ENCODE measurements at places on chromosomes 4 and X.
A peak's percentile ranks its signal among the peaks of the same experiment; 100 is the strongest.

GRCh38 chrX:136260776-136261175 is 9.6 kb upstream of the MAP7D3 start:
- DNase-seq: no peak

GRCh38 chr4:8353912-8354453 is 84.4 kb downstream of the HTRA3 start:
- peak; percentile 8 for DNase-seq

GRCh38 chrX:48165241-48165640 is 31.4 kb downstream of the SSX5 start:
- no peak for DNase-seq

- DNase-seq: no peak
Observed at GRCh38 chrX:108091878-108092291, 307 bp downstream of the ATG4A start.

GRCh38 chr4:40607221-40607620 is 22.4 kb downstream of the RBM47 start:
- DNase-seq: no peak

DNA sequence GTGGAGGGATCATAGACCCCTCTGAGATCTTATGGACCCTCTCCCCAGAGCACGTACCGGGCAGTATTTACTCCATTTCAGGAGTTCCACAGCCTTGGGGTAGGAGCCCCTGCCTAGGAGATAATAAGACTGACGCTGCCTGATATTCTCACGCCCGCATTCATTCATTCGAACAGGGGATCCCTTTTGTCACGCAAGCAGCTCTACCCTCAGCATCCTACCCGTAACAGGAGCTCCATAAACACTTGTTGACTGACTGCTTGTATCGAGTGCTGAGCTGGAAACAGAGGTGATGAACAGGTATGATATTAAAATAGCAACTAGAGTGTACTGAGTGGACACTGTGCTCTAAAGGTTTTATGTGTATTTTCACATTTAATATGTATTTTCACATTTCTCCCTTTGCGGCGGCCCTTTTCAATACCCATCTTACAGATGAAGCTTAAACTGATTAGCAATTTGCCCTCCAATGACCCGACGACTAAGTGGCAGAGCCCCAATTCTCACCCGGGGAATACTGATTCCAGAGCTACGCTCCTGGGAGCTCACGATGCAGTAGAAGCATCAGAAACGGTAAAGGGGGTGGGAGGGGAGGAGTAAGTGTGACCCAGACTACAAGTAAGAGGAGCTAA is 888 bp downstream of the RAB28 start:
- DNase-seq: no peak

GRCh38 chrX:74551934-74552333 is 62.5 kb downstream of the RLIM start:
- DNase-seq: no peak

DNA sequence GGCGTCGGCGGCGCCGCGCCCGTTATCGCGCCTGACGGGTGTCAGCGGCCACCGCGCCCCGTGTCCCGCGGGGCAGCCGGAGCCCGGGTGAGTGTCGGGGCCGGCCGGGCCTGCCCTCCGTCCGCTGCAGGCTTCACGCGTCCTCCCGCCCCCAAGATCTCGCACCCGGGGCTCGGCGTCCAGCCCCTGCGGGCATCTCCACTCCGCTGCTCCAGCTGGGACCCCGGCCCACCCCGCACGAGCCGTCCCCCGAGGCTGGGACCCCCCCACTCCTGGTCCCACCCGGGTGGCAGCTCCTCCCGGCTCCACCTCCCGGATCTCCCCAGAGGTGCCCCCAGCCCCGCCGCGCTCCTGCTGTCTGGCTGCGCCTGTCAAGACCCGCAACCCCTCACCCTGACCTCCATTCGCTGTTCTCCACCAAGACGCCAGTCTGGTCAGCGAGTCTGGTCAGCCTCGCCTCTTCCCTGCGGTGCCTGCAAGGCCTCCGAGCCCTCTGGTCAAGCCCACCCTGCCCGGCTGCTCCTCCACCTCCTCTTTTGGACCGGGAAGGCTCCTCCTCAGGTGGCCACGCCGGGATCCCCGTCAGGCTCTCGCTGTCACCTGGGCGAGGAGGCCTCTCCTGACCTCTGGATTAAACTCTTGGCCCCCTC is 66.0 kb upstream of the NKX1-1 start:
- DNase-seq: peak; percentile 14

GRCh38 chr4:100985576-100985975 is 361.8 kb downstream of the PPP3CA start:
- DNase-seq: no peak

DNA sequence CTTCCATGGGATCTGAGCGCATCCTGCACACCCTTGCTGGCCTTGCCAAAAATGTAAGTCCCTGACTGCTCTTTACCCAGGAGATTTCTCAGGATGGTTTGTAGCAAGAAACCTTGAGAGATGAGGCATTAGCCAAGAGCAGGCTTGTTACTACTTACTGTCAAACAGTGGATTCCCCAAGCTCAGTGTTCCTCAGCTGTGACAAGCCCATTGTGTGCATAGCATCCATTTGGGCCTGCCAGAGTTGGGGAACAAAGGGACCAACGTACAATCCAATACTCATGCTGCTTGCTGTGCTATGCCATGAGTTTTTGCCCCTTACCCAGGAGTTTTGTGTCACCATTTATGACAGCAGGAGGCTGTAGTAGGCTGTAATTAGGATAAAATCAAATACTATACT is 267.6 kb downstream of the TENM3 start:
- no peak for DNase-seq

GRCh38 chrX:105543283-105543682 is 279.1 kb upstream of the NRK start:
- no peak for DNase-seq

DNA sequence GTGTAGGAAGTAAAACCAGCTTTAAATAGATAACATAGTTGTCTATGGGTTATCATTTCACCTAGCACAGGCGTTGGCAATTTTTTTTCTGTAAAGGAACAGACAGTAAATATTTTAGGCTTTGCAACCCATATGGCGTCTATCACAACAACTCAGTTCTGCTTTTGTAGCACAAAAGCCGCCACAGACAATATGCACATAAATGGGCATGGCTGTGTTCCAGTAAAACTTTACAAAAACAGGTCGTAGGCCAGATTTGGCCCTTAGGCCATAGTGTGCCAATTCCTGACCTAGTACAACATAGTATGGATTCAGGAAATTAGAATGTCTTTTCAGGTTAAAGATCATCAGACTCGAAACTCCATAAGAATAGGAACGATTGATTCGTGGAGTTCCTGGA is 265.3 kb upstream of the GK2 start:
- DNase-seq: no peak

- DNase-seq: no peak
Observed at GRCh38 chr4:115090483-115091075, 22.8 kb downstream of the NDST4 start.

DNA sequence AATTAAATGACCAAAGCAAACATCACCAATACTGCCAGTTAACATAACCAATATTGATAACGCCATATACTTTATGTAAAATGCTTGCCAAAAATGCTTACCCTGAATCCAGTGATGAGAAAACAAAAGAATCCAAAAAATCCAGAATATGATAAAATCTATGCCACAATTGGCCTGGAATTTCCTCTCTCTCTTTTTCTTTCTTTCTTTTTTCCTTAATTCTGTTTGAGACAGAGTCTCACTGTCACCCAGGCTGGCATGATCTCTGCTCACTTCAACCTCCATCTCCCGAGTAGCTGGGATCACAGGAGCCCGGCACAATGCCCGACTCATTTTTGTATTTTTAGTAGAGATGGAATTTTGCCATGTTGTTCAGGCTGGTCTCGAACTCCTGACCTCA is 9.8 kb upstream of the SLC7A11 start:
- DNase-seq: no peak

GRCh38 chrX:69158166-69158980 is 6.9 kb downstream of the PJA1 start:
- DNase-seq: peak; percentile 34

GRCh38 chrX:33171041-33171440 is 40.3 kb downstream of the DMD start:
- DNase-seq: no peak

- DNase-seq: no peak
Observed at GRCh38 chr4:37648084-37648817, 37.9 kb downstream of the RELL1 start.

GRCh38 chr4:86043755-86044592 is 315.9 kb downstream of the MAPK10 start:
- DNase-seq: no peak

DNA sequence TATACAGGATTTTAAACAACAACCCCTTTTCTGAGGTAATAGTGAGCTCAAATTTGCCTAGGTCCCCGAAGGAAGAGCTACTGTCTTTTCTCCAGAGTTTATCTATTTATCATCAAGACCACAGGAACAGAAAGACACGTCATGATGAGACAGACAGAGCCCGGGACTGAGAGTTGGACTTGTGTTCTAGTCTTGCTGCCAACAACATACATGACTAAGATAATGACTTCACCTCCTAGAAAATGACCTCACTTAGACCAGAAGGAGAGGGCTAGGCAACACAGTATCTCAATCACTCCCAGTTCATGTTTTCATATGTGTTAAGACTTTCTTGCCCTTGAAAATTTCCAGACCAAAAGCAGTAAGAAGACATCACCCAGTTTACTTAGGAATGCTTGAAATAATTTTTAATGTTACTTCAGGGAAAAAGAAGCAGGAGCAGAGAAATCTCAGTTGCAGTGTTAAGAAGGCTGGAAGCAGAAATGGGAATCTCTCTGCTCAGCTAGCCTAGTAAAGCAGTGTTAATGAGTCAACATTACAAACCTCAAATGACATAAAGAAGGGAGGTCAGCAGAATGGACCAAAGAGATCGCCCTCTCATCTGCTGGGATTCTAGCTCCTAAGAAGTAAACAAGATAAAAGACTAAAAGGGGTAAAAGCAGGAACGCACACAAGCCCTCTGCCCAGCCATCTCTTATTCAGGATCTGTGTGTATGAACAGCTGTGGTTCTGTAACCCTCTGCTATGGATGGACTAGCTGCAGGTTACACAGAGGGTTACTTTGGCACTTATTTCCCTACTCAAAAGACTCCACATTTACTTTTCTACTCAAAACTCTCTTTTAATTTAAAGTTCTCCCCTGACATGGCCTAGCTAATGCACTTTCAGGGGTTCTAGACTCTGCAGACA is 24.8 kb downstream of the PDGFC start:
- no peak for DNase-seq

DNA sequence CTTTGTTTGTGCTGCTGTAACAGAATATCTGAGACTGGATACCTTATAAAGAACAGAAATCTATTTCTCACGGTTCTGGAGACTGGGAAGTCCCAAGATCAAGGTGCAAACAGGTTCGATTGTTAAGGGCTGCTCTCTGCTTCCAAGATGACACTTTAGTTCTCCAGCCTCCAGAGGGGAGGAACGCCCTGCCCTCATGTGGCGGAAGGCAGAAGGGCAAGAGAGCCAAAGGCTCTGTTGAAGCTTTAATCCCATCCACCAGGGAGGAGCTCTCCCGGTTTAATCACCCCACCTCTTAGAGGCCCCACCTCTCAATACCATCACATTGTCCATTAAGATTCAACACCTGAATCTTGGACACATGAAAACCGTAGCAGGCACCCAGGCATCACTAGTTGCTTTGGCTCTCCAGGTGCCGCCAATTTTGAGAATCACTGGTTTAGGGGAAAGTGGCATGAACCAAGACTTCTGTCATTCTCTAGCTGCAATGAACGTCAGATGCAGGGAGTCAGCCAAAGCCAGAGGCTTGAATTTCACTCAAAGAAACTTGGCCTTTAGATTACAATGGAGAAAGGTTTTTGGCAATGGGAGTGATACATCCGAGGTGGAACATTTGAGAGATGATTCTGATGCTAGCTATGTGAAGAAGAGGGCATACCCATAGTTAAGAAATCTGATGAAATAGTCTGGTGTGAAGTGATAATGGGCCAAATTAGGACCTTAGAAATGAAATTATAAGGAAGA is 15.7 kb downstream of the FHL1 start:
- DNase-seq: peak; percentile 54

GRCh38 chrX:80014141-80014940 is at the start of gene TBX22:
TSS of gene TBX22 (plus strand) at chrX:80014753. CDS start at chrX:80022270, 7,517 bp downstream.
- no peak for DNase-seq

GRCh38 chr4:8819473-8820177 is 52.0 kb downstream of the HMX1 start:
- DNase-seq: no peak

DNA sequence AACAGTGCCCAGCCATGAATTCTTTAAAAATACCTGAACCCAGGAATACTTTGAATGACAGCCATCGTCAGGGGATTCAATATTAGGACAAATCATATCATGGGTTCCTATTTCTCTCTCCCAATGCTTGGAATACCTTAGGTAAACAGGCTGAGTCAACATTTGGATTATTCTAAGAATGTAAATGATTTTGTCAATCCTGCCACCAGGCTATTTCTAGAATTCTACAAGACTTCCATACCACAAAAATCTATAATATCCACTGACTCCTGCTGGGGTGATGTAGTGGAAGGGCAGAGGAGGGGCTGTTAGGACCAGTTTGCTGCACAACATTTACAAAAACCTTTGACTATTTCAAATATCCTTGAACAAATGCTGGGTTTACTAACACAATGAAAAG is 65.2 kb downstream of the IGFBP7 start:
- no peak for DNase-seq

DNA sequence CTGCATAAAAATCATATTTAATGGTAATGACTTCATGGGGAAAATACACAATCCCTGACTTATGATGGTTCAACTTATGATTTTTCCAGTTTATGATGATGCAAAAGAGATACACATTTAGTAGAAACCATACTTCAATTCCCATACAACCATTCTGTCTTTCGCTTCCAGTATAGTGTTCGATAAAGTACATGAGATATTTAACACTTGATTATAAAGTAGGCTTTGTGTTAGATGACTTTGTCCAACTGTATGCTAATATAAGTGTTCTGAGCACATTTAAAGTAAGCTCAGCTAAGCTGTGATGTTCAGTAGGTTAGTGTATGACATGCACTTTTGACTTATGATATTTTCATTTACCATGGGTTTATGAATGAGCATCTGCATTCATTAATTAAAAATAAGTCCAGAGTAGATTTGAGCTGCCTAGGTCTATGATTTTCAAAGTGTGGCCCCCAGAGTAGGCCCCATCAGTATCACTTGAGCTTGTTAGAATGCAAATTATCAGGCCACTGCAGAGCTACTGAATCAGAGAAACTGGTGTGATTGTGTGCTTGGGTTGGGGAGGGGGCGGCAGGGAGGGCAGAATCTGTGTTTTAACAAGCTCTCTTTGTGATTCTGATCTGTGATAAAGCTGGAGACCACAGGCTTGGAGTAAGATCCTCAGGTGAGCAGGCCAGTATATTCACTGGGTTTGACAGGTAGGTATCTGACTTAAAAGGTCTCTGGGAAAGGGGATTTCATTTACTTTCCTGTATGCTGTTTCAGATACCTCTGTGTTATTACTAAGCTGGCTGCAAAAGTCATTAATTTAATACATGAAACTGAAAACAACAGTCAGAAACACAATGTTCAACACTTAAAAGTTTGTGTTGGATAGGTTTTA is 8.4 kb downstream of the ATP10D start:
- no peak for DNase-seq

- no peak for DNase-seq
Observed at GRCh38 chrX:55129361-55129760, 40.5 kb downstream of the PAGE2 start.

- DNase-seq: peak; percentile 87
Observed at GRCh38 chr4:151015459-151016347, 619 bp upstream of the LRBA start.

- DNase-seq: no peak
Observed at GRCh38 chrX:23980011-23980441, 47.0 kb downstream of the KLHL15 start.

GRCh38 chr4:103424853-103425252 is 226.7 kb upstream of the CENPE start:
- no peak for DNase-seq
